ENCODE measurements at places on chromosomes 6 and 20.

DNA sequence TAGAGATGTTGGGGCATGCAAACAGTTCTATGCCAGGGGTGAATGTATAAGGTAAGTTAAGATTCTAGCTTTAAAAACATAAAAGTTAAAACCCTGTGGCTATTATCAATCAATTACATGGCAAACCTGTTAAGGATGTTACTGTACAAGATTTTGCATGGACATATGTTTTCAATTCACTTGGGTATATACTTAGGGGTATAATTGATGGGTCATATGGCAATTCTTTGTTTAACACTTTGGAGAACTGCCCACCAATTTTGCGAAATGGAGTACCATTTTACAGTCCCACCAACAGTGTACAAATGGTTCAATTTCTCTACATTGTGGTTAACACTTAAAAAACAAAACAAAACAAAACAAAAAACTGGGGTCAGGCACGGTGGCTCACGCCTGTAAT, 9.4 kb upstream of the NCOA3 start:
- DNase-seq = no peak

DNA sequence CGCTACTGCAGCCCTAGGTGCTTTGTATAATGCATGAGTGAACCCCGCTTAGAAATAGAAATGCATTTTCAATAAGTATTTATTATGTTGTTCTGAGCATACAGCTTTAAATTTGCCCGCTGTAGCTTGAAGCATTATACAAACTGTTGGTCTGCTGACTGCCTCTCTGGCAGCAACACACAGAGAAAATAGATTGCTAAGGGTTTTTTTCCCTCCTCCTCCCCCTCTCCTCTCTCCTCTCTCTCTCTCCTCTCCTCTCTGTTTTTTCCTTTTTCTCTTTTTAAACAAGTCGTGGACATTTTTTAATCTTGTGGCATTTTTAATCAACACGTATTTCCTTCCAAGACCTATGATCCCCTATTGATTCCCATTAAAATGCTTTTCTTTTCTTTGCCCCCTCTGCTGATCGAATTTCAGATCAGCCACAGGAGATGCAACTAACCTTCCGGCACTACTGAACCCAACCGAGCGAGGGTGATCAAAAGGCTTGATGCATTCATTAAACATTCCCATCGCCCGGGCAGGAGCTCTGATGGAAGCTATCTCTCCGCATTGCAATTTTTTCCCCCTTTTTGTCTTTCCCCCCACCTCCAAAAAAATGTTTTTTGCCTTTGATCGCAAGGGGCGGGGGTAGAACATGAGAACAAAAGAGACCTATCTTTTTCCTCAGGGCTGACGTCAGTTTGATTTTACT, 90.7 kb upstream of the ARID1B start:
- no peak for DNase-seq

GRCh38 chr6:22017272-22017671, 279.6 kb downstream of the PRL start:
- no peak for DNase-seq

DNA sequence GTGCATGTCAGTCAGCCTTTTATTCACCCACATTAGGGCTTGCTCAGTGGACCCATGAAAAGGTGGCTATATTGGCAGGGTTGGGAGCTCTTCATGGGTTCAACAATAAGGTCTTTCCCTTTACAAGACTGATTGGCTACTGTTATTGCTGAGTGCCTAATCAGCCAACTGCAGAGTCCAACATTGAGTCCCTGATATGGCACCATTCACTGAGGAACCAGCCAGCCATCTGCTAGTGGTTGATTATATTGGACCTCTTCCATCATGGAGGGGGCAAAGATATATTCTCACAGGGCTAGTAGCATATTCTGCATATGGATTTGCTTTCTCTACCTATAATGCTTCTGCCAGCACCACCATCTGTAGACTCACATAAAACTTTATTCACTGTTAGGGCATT, 69.9 kb downstream of the CDKAL1 start:
- DNase-seq = no peak

DNA sequence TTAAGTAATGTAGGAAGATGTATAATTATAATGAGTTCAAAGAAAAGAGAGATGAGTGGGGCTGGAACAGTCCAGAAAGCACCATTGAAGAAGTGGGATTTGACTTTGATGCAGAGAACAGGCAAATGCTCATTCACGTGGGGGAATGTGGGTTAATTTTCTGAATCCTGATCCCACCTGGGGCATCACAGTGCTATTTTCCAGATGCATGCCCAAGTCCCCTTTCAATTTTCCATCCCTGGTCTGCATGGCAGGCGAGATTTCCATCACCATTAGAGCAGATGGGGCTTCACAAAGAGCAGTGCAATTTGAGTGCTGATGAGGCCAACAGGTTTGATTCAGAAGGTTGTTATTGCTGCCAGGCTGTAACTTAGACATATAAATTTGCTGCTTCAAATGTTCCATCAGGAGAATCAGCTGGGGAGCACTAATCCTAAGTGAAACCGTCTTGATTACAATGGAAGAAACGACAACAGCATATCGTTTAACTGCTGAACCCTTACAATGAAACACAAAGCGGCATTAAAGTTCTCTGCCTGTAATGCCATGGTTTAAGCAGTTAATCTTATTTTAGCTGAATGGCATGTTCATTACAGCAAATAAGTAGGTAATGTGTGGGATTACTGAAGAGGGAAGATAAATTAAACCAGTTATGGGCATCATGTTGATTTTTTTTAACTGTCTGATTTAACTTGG, 45.2 kb downstream of the OSTM1 start:
- no peak for DNase-seq

DNA sequence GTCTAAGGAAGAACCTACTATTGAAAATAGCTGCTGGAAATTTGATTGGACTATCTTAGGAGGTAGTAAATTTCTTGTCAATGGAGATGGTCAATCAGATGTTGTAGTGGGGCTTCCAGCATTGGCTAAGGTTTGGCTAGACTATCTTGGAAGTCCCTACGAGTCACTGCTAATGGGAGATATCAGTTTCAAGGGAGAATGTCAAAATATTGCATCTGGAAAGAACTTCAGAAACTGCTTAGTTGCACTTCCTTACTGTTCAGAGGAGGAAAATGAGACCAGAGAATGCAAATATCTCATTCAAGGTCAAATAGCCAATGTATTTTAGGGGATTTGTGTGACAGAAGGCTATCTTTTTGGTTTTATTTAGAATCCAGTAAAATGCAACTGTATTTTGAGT, 53.5 kb upstream of the CCN2 start:
- no peak for DNase-seq
